ENCODE measurements at places on chromosomes 2 and 18.

DNA sequence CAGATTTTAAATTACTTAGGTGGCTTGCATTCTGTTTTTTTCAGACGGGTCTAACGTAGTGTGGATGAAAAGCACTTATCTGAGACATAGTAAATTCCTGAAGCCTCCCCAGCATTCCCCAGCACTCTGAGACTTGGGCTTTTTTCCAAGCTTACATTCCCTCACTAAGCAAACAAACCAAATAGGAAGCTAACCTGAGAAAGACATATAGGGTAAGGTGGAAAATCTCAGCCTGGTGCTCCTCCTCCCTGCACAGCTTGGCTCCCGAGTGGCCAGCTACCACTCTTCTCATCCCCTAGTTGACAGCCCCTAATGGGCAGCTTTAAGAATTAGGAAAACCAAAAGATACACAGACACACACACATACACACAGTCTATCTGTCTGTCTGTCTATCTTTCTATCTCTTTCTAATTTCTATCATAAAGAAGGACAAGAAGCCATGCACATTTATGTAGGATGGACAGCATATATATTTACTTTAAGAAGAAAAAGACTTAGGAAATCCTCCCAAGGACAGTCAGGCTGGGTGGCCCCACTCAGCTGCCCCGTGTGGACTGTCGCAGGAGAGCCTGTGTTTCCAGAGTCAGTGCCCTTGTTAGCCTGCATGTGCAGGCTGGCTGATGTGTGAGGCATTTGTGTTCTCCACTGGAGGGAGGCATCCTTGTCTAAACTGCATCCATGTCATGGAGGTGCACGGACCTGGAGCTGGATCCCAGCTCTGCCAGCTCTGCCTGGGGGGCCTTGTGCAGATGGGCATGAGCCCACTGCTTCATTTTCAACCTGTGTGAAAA is 8.2 kb downstream of the CNNM3 start:
- no peak for DNase-seq

- DNase-seq, result peak; percentile 8
Measured at GRCh38 chr2:240503848-240504247, 53.9 kb downstream of the ANKMY1 start.

DNA sequence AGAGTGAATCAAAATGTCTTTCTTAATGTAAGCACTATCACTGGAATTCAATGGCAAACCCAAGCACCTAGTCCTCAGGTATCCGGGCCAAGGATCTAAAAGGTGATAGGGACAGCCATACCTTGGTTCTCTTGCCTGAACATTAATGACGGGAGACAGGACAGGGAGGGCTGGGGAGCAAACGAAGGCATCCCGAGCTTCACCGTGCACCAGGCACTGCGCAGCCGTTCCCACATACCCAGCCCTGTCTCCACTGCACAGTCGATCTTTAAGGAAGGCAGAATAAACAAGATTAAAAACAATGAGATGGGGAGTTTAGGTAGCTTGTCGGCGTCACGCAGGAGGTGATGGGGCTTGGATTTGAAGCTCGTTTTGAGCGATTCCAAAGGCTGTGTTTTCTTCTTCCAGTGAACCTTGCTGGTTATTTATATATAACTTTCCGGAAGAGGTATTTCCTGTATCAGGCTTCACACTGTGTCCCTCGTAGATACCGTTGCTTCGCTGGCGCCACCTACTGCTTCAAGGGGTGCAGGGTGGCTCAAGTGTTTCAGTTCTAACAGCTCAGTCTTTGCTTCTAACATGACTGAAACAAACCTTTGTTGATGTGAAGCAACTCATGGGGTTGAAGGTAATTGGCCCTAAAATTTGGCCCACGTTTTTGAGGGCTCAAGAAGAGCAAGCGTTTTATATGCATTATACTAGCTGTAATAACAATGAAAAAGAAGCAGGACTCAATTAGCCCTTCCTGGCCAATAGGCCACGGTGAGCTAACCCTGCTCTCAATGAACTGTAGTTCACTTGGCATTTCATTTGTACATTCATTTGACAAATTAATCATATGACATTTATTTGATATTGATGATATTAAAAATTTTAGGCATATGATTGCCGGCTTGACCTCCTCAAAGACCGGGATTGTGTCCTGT is 77.4 kb downstream of the DCDC2C start:
- peak; percentile 74 for DNase-seq

- DNase-seq, result no peak
Measured at GRCh38 chr18:74420926-74421325, 36.2 kb downstream of the DIPK1C start.

DNA sequence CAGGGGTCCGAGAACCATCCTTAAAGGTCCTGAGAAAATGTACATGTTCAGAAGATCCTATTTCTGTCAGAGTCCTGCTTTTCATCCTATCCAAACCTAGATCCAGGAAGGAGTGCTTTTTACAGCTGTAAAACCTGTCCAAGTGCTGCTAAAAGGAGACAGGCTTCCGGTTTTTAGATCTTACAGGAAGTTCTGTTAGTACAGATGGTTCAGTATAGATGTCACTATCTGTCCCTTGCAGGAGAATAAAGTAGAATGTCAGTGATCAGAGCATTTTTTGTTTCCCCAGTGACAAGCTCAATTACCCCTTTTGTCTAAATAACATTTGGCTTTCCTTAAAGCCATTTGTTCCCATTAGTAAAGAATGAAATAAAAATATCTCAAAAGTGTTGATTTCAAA is 98.3 kb downstream of the NRP2 start:
- no peak for DNase-seq

Measured in activated T-cell treated with anti-CD3 and anti-CD28 coated beads, Interleukin-2, amount 50 U/mL, for 48 hours (primary cell).